ENCODE measurements at places on chromosomes 4 and X.

- DNase-seq = no peak
Observed at GRCh38 chr4:172865531-172866127, 303.0 kb upstream of the GALNT7 start.

GRCh38 chr4:116880625-116881024 is 204.8 kb downstream of the TRAM1L1 start:
- no peak for DNase-seq

GRCh38 chr4:71992571-71993312 is 39.1 kb upstream of the NPFFR2 start:
- DNase-seq = no peak

DNA sequence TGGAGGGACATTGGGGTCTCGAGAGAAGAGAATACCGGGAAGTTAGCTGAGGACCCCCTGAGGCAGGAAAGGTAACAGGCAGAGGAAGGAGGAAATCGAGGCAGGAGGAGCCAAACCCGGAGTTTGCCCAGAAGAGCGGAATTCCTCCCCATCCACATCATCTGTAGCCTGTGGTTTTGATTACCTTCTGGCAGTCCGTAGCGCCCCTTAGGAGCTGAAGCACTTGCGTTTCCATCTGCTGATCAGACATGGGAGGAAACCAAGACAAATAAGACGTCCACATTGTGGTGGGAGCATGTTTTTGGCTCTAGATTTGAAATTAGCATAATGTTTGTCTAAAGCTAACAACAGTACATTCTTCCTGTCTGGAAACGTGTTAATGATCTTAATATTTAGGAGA is 26.8 kb upstream of the HMX1 start:
- no peak for DNase-seq

DNA sequence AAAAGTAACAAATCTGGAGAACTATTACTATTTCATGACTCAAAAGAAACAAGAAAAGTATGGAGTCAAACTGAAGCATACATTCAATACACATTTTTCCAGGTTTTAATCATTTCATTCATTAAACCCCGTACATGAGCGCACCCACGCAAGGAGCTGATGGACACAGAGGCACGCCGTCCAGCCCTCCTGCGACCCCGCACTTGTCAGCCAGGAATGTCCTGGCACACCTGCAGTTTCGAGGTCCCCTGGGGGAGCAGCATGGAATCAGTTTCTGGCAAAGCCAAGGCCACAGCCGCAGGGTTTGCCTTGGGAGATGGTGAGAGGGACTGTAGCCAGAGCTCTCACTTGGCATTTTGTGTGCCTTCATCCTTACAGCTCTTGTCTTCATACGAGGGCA is 12.8 kb upstream of the SLC2A9 start:
- DNase-seq = no peak

DNA sequence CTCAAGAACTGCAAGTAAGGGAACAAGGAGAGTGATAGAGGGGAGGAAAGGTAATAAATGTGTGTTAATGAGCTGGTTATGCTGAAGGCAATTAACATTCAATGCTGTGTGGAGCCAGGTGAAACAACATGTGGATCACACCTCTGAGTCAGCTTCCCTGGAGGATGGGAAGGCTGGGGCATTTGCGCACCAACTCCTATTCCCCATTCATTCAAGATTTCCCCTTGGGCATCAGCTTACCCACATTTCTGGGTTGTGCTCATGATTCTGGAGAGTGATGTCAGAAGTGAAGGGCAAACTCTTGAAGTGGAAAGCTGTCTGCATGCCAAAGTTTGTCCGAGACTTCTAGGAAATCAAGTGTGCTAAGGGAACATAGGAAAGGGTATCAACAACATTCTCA is 461.4 kb downstream of the MID1IP1 start:
- no peak for DNase-seq

GRCh38 chr4:182370491-182370890 is 127.3 kb downstream of the TENM3 start:
- DNase-seq = no peak

DNA sequence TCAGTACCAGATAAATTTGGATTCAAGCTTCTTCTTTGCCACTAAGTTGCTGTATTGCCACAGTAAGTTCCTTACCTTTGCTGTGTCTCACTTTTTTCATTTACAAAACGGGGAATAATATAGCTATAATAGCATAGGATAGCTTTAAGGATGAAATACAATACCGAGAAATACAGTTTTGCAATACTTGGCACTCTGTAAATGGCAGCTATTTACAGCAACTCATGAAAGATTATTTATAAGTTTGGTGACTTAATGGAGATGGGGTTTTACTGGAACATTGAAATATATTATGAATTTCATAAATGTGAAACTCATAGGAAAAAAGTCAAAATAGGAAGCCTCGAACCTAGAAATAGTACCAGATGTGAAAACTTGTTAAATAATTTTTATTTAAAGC is 27.6 kb downstream of the ANXA10 start:
- no peak for DNase-seq

Data from stimulated activated CD4-positive, alpha-beta T cell treated with anti-CD3 and anti-CD28 coated beads, Interleukin-4, amount 100 ng/mL, for 4 hours (primary cell).